Activated CD4-positive, alpha-beta T cell treated with anti-CD3 and anti-CD28 coated beads, Interleukin-2, amount 50 U/mL, for 16 hours (primary cell): ENCODE measurements at places on chromosomes 2 and 18.

DNA sequence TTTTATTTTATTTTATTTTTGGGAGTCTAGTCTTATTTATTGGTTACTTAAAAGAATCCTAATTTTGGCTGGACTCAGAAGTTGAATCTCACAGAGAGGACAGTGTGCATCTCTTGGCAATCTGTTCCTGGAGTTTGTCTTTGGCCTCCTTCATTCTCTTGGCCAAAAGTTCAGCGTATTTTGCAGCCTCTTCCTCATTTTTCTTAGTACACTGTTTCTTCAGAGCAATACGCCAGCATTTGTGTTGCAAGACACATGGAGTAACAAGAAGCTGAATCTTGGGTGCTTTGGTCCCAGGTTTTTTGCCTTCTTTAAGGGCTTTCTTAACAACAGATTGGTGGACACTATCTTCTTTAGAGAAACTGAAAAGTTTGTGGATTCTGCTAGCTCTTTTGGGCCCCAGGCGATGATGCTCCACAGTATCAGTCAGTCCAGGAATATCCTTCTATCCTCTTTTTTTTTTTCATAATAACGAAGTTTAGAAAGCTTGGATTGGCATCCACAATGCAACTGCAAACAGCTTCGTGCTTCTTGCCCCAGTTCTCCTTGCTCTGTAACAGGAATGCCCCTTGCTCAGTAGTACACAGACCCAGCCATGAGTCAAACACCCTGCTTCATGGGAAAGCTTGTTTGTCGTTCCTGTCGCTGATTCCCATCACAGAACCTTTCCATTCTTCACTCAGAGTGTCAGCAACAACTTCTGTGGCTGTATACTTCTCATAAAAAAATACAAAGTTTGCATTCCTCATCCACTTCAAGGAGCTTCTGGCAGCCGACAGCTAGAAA lies 34.8 kb upstream of the RFX8 start:
- DNase-seq, result no peak

DNA sequence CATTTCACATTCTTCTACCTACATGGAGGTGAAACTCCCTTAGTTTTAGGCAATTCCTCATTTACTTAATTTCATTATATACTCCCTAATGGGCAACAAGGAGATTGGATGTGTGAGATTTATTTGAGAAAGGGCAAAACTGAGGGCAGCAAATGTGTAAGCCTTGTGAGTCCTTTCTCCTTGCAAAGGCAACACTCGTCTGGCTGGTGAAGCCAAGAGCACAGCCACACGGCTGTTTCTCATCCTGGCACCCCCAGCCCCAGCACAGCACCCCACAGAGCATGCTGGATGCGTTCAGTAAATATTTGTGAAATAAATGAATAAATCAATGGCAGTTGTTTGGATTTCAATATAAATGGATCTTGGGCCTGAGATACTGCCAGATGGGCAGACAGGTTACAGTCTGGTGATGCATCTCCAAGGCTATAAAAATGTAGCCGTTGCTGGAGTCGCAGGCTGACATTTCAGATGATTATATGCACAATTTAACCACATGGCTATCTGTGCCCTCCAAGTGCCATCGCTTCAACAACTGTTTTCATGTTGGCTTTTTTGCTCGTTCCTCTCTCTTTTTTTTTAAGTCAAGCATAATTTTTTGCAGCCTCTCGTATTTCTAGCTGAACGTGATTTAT lies 154.1 kb upstream of the REV1 start:
- no peak for DNase-seq

DNA sequence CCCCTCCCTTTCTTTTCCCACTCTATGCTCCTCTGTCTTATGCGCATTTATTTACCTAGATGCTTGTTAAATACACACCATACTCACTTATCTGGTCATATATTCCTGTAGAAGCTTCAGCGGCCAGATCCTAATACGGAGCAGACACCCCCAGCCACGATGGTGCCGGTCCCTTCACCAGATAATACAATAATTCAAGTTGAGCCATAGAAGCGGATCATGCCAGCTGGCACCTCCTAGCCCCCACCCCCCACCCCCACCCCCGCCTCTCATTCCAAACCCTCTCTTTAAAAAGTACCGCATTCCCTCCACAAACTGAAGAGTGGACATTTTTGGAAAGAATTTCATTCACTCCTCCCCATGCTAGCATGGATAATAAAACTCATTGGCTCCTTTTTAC lies 95.2 kb downstream of the BIN1 start:
- DNase-seq, result no peak

- DNase-seq, result peak; percentile 62
These were observed 18.0 kb downstream of the ARID5A start for GRCh38 chr2:96554293-96555145.

DNA sequence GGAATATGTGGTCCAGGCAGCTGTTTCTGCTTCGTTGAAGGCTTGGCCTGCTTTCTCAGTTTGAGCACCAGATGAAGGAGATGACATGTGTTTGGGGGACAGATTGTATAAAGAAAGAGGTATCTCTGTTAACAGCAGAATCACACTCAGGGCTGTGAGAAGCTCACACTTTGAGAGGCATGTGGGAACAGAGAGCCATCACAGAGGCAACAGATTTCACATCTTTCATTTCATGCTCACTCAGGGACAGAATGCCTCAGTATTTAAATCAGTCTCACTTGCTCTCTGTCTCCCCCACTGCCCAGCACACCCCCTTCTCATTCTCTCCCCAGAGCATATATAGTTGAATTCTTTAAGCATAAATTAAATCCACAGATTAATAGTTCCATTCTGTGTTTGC lies 37.4 kb downstream of the KIAA2012 start:
- DNase-seq, result no peak
